ENCODE measurements at places on chromosomes 5 and 9.

GRCh38 chr9:11915699-11916098 lies 777.5 kb upstream of the TYRP1 start:
- no peak for DNase-seq

DNA sequence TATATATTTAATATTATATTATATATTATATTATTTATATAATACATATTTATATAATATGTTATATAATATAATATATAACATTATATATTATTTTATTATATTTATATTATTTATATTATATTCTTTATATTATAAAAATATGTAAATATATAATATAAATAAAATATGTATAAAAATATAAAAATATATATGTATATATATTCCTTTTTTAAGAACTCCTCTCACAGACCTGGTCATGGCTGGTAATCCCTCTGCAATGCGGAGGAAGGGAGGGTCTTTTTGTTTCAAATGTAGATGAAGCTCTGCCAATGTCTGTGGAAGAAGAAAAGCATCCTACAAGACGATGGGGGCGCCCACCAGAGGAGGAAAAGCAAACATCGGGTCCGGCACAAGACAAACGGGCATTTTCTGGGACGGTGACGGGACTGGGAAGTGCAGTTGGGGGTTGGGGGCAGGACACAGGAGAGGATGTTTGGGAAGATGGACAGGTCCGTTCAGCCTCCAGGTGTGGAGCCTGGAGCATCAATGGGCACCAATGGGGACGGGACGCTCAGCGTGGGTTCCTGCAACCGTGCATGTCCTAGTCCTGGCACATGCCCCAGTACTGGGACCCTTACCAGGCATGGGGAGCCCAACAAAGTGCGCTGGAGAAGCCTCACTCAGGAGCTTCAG lies 194.0 kb downstream of the IRX1 start:
- DNase-seq, result no peak

GRCh38 chr9:82939451-82939850 lies 123.5 kb downstream of the RASEF start:
- no peak for DNase-seq

- no peak for DNase-seq
Measured at GRCh38 chr5:126015235-126016181, 407.7 kb upstream of the GRAMD2B start.

GRCh38 chr5:107457138-107457537 lies 213.6 kb downstream of the EFNA5 start:
- DNase-seq, result no peak

GRCh38 chr5:112219000-112219399 lies 200.1 kb downstream of the EPB41L4A start:
- DNase-seq, result no peak

GRCh38 chr9:37163299-37163698 lies 42.9 kb downstream of the ZCCHC7 start:
- DNase-seq, result no peak

DNA sequence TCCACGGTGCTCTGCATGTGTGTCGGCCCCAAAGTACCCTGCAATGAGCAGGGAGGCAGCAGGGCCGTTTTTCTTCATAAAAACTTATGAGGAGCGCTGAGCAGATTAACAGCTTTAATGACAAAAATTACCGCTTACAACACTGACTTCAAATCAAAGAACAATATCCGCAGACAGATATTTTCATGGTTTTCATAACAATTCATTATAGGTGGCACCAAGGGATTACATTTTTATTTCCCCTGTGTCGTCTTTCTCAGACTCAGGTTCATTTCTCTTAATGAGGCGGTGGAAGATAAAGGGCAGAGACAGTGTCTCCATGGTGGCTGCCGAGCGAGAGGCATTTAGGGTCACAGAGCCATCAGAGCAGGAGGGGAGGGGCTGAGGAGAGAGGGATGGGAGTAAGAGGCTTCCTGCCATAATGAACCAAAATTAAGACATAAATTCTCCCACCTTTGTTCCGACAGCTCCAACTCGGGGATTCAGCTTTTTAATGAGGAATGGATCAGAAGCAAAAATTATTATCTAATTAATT lies 240.7 kb upstream of the CLINT1 start:
- no peak for DNase-seq

DNA sequence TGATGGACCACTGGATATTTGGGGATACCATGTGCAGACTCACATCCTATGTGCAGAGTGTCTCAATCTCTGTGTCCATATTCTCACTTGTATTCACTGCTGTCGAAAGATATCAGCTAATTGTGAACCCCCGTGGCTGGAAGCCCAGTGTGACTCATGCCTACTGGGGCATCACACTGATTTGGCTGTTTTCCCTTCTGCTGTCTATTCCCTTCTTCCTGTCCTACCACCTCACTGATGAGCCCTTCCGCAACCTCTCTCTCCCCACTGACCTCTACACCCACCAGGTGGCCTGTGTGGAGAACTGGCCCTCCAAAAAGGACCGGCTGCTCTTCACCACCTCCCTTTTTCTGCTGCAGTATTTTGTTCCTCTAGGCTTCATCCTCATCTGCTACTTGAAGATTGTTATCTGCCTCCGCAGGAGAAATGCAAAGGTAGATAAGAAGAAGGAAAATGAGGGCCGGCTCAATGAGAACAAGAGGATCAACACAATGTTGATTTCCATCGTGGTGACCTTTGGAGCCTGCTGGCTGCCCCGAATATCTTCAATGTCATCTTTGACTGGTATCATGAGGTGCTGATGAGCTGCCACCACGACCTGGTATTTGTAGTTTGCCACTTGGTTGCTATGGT lies 54.5 kb upstream of the HNRNPA0 start:
- no peak for DNase-seq

DNA sequence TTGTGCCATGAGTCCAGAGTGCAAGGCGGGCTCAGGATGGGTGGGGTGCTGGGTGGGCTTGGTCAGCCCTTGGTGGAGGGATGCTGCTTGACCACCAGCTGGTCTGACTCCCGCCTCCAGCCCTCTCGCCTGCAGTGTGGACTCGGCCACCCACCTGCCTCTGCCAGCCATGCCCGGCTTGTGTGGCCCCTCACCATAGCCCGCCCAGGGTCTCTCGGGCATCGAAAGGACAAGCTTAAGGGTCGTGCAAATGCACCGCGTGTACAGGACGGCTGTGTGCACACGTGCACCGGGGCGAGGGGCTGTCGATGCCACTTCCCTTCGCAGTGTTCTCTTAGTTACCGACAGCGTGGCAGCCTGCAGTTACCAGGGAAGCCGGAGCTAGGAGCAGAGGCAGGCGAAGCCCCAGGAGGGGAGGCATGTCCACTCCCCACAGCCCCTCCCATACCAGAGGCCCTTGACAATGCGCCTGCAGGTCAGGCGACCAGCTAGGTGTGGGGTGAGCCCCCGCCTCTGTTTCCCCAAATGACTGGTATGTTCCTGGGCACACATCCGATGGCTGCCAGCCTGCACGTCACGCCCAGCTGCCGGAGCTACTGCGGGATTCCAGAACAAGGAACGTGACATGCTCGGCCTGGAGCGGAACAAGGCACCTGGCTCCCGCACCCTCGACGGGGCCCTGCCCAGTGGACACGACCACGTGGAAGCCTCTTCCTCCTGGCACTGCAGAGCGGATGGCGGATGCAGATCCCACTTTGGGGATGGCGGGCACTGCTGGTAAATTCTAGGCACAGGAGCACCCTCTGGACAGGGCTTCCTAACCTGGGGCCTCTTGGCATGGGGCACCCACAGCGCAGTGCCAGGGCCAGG lies 7.8 kb downstream of the LCN9 start:
- no peak for DNase-seq

DNA sequence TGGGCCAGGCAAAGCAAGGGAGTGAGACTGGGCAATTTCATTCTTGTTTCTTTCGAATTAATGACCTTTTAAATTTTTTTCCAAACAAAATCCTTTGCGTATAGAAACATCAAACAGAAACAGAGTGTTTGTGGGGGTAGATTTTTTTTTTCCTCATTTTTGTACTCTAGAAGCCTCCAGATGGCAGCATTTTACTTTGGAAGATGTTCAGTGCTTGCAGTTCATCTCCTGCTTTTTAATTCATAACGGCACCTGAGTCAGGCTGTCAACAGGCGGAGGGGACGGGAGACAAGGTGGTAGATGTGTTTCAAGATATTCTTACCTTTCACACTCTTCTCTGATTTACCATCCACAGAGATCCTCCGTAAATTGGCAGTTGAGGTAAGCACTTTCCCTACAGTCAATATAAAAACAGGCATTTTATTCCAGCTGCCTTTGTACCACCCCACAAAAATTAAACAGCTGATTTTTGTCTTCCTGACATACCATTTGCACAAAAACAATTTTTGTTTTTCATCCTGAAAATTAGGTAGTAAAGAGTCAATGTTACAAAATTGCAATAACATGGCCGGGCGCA lies 99.5 kb upstream of the FBXL17 start:
- DNase-seq, result no peak

DNA sequence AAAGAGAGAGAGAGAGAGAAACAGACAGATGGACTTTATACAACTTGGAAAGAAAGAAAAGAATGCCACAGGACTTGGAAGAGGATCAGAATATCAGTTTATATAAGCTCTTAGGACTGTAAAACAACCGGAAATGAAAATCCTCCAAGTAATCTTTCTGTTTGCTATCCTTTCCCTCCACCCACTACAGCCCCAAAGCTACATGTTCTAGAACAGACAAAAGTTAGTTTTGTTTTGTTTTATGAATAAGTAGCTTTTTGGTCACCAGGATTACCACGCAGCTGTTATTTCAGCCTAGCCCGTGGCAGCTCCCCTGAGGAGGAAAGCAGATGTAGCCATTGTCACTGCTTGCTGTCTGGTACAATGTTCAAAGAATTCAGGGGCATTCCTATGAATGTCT lies 66.6 kb downstream of the SH3TC2 start:
- DNase-seq, result no peak

DNA sequence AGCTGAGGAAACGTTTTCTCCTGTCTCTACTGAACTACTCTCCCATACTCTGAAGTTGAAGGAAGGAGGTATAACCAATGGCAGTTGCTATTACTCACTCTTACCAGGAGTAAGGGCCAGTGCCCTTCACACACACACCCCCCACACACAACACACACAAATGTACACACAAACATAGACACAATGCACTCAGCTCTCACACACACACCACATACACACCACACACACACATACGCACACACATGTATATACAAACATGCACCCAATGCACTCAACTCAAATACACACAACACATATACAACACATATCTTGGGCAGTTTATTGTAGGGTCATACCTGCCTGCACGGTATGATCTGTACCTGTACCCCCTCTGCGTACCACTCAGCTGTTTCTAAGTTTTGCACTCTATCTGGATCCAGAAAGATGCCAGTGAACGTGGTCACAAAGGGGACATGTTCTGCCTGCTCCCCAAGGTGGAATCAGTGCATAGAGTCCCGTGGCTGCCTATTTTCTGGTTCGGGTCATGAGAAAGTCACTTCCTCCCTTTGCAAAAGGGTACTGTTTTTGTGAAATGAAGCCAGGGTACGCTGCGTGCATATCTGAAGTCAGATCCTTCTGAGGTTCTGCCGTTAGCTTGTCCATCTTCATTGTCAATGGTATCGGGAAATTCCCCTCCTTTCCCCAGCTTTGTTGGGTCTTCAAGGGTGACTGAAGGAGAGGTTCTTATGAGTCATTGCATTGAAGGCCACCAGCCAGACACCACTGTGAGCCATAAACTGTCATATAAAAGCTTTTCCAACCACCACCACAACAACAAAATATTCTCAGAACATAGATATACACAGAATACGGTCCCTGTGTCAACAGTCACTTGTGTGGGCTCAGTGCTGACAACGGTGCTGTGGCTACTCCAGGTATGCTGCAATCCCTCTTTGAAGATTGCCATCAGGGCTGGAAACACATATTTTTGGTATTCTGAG lies 131.9 kb downstream of the UGCG start:
- peak; percentile 39 for DNase-seq

- no peak for DNase-seq
Measured at GRCh38 chr9:106075960-106076327, 381.6 kb downstream of the TMEM38B start.

GRCh38 chr9:36897478-36897877 lies 136.6 kb downstream of the PAX5 start:
- DNase-seq, result no peak

DNA sequence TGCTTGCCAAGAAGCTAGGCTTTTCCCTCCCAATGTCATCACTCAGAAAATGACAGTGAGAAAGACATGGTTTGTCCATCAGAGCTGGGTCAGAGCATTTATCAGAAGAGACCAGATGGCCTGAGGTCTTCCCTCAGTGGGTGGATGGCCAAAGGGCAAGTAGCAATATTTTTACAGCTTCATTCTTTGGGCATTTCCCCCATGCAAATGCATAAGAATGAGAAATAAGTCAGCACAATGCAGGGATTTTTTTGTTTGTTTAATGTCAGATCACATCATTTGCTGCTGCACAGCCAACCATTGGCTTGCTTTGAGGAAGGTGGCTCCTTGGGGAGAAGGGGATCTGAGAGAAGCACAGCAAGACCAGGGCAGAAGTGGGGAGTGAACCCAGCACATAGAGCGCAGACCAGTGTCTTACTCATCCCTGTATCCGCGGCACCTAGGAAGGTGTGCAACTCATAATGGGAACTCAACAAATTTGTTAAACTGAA lies 209.6 kb downstream of the SEMA6A start:
- no peak for DNase-seq

DNA sequence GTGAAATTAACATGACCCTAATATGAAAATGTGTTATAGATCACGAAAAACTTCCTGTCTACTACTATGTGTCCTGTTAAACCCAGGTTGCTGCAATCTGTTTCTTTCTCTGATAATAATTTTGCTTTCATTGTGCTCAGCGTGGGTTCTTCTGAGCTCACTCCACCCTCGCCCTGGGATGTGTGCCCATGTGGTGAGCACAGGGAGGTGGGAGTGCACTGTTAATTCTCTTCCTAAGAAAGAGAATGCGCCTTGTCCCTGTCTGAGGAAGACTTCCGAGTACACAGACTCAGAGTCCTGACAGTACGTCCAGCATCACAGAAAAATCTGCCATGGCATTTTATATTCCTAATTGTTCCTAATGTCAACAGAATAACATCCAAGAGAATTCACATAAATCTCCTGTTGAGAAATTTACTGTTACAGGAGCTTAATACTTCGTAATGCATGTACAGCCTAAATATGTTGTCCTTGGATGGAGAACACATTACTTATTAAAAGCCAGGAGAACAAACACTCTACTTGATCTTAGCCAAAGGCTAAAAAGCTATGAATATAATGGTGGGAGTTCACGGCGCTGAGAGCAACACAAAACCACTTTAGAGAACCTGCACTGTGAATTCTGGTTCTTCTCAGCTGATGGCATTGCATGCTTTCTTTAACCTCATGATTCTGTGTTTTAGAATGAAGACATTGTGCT lies 102.6 kb downstream of the PDE4D start:
- no peak for DNase-seq

- DNase-seq, result no peak
Measured at GRCh38 chr5:9451037-9451436, 94.8 kb downstream of the SEMA5A start.

GRCh38 chr9:112061152-112061740 lies 113.9 kb downstream of the SUSD1 start:
- peak; percentile 10 for DNase-seq

GRCh38 chr9:109444771-109445320 lies 53.3 kb downstream of the PTPN3 start:
- DNase-seq, result no peak
